ENCODE measurements at places on chromosomes 16 and 17.

- DNase-seq = no peak
Measured at GRCh38 chr16:58537124-58537906, 22.0 kb downstream of the SETD6 start.

DNA sequence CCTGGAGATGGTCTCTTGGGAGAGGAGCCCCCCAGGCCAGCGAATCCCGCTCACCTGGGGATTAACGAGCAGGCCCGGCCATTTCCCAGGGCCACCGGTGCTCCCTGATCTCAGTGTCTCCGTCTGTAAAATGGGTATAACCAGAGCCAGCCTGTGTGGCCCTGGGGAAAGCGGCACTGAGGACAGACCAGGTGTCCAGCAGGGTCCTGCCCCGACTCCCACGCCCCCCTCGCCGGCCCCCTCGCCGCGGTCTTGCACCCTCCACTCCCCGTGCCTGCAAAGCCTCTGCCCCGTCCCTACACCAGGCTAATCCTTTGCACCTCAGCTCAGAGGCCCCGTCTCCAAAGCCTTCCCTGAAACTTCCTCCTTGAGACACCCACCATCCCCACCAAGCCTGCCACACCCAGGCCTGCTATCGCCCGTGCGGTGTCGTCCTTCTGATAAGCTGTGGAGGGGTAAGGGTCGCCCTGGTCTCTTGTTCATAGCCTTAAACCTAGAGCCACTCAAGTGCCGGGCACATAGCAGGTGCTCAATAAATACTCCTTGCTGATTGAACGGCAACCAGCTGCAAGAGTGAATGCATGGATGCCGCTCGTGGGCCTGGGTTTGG, 259.1 kb downstream of the C16orf95 start:
- no peak for DNase-seq

DNA sequence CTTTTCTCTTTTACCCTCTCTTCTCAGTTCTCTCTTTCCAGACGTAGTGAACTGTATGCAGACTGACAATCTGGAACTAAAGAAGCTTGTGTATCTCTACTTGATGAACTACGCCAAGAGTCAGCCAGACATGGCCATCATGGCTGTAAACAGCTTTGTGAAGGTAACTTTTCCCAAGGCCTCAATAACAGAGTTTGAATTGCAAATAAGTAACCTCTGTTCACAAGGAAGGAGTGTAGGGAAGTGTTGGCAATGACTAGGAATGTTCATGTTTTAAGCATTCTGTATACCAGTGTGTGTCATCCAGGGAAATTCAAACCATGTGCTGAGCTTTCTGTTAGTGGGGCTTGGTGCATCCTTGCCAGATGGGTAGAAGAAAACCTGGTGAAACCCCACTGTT, 18.6 kb downstream of the AP2B1 start:
- no peak for DNase-seq

- peak; percentile 33 for DNase-seq
Measured at GRCh38 chr17:60941028-60941427, 263.4 kb downstream of the BCAS3 start.

DNA sequence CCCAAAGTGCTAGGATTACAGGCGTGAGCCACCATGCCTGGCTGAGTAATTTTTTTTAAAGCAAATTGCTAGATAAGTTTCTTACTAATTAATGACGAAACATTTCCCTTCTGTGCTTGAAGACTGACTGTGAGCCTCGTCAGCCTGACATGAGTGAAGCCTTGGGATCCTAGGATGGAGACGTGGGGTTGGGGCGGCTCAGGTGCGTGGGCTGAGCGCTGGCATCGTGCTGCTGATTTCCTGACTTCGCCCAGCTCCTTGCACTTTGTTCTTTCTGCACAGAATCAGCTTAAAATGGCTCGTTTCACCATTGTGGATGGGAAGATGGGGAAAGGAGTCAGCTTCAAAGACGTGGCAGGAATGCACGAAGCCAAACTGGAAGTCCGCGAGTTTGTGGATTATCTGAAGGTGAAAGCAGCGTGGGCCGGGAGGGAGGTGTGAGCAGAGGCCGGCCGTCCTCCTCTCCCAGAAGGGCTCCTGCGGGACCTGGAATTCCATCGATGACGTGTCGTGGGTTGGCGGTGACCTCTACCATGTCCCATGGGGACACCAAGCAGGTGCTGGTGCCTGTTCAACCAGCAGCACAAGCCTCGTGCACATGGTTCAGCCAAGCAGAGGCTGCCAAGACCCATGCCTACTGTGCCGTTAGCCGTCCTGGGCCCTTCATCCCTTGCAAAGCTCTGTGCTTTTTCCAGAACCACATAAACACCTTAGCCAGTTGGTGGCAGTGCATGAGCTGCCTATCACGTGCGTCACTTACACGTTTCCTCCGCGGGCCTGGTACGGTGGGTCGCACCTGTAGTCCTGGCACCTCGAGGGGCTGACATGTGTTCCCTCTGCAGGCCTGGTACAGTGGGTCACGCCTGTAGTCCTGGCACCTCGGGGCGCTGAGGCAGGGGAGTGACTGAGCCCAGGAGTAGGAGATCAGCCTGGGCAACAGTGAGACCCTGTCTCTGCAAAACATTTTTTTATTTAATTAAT, 22.5 kb downstream of the SPG7 start:
- DNase-seq = no peak

- no peak for DNase-seq
Measured at GRCh38 chr17:46930051-46930450, 7.1 kb downstream of the GOSR2 start.

DNA sequence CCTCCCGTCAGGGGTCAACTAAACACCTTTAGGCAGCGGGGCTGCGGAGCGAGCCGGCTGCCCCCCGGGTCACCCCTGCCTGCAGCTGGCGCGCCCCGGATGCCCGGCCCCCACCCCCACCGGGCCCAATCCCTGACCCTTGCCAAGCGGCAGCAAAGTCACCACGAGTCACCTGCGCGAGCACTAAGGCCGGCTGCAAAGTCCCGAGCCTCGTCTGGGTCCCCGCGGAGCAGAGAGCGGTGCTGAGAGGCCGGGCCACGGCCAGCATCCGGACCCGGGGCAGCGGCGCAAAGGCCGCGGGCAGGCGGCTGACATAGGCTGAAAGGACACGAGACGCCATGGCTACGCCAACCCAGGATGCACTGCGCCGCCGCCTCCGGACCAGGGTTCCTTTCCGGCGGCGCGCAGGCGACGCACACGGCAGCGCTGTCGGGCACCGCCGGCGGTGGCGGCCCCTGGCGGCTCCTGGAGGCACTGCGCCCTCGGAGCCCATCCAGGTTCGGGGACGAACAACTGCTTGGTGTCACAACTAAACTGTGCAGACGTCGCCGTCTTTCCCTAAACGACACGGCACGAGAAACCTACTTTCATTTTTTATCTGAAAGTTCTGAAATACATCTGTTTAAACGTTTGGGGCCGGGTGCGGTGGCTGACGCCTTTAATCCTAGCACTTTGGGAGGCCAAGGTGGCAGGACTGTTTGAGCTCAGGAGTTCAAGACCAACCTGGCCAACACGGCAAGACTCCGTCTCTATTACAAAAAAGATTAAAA, at the start of gene NDUFAB1:
TSS of gene NDUFAB1 (minus strand) at position 366 of the 770 bp plus-strand sequence. CDS start at position 340, 26 bp downstream.
- peak; percentile 43 for DNase-seq

- no peak for DNase-seq
Measured at GRCh38 chr17:13635951-13636350, 34.2 kb upstream of the HS3ST3A1 start.

DNA sequence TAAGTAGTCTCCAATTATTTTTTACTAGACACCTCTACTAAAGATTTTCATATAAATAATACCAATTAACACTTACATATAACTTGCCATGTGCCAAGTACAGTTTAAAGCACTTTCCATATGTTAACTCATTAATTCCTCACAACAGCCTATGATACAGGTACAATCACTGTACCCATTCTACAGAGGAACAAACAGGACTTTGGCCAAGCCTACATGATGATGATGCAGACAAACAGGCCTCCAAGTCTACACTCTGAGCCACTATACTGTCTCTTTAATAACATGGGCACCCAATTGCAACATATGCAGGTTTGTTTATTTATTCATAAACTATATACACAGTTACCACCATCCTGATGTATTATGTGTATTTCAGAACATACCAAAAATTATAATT, 46.0 kb downstream of the TOX3 start:
- DNase-seq = no peak

GRCh38 chr16:24471561-24472350, 67.6 kb upstream of the RBBP6 start:
- DNase-seq = no peak

DNA sequence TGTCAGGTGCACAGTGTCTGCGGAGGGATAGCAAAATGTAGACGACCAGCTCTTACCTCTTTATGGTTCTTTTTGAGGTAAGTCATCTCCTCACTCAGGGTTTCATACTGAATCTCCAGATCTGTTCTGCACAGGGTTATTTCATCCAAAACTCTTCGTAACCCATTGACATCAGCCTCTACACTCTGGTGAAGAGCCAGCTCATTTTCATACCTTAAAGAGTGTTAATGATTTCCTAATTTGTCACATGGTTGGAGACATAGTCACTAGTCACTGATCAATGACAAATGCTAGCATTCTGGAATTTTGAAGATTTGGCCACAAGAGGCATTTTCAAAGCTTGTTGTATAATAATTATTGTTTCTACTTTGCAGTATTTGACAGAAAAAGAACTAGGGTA, 1.3 kb downstream of the KRT25 start:
- no peak for DNase-seq

DNA sequence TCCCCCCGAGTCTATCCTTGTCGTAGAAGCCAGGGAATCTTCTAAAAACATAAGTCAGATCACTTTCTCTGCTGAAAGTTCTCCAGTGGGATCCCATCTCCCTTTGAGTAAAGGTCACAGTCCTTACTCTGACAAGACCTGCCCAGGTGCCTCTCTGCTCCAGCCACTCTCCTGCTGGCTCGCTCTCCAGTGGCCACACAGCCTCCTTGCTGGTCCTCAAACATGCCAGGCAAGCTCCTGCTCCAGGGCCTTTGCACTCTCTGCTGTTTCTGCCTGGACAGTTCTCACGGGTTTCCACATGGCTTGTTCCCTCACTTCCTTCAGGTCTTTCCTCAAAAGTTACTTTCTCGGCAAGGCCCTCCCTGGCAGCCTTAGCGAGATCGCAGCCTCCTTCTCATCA, 3.4 kb downstream of the B9D1 start:
- DNase-seq = no peak

GRCh38 chr16:29994600-29995323, 655 bp downstream of the HIRIP3 start:
- DNase-seq = no peak

DNA sequence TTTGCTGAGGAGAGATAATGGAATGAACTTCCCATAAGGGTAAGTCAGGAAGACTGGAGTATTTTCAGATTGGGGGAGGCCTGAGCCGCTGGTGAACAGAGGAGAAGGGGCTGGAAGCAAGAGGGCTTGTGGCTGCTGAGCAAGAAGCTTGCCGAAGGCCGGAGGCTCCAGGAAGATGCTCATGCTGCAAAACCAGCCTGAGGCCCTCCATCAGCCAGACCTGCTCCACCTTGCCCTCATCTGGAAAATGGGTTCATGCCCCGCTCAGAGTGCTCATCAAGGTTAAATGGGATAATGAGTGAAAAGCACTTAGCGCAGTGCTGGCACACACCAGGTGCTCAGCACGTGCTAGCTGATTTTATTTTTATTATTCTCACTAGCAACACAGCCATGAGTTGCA, 5.5 kb upstream of the ASGR1 start:
- DNase-seq = no peak
